ENCODE measurements at places on chromosomes 1 and 21.

DNA sequence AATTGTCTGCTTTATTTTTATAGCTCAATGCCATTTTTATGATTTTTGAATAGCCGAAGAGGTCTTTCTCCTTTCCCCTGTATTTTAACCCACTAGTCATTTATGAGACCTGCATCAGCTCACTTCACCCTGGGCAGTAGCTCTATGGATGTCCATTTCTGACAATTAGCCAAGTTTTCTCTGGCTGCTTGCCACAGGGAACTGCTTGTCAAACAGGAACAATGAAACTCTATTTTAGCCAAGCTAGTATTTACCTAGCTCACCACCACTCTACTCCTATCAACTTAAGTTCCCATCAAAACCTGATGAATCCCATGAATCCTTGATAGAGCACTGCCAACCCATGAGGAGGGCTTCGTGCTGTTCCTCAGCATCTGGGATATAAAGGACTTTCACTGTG is 406.7 kb downstream of the RWDD3 start:
- no peak for DNase-seq

DNA sequence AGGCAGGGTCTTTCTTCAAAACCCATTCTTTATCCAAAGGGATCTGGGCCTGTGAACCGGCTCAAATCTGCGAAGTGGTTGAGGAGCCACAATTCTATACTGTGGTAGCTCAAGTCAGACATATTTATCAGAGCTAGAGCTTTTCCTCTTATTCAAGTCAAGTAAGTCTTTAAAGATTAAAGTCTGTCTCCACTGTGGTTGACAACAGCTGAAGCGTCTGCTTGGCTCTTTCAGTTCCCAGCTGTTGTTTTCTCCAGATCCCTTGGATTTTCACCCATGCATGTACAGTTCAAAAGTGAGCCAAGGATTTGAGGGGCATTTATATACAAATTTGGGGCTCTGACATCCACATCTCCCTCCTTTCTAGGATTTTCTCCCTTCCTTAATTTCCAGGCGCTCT is 66.9 kb downstream of the C1orf185 start:
- no peak for DNase-seq

GRCh38 chr1:21496063-21496462 is 13.2 kb upstream of the ALPL start:
- no peak for DNase-seq

DNA sequence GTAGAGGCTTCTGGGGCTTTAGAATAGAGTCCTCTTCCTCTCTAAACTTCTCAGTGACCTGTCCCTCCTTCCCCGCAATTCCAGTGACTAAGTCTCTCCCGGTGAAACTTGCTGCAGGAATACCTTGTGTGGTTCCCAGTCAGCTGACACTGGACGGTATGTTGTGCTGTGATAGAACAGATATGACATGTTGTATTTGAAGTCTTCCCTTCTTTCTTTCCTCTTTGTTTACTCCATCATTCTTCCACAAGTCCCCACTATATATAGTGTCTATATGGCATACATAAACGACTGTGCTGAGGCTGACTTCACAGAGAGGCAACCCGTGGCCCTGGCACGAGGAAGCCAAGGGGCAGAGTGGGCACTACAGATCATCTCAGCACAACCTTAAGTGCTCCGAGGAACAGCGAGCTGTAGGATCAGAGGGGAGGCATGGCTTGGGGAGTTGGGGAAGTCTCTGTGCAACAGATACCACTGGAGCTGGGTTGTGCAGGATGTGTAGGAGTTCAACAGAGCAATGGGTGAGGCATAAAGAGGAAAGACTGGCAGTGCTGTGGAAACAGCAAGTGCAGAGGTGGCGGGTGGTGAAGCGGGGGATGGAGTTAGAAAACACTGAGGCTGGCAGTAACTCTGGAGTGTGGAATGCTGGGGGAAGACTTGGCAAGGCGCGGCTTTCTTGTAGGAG is 237.8 kb downstream of the TRABD2B start:
- DNase-seq: no peak

GRCh38 chr1:235659186-235659771 is 9.7 kb upstream of the GNG4 start:
- no peak for DNase-seq

DNA sequence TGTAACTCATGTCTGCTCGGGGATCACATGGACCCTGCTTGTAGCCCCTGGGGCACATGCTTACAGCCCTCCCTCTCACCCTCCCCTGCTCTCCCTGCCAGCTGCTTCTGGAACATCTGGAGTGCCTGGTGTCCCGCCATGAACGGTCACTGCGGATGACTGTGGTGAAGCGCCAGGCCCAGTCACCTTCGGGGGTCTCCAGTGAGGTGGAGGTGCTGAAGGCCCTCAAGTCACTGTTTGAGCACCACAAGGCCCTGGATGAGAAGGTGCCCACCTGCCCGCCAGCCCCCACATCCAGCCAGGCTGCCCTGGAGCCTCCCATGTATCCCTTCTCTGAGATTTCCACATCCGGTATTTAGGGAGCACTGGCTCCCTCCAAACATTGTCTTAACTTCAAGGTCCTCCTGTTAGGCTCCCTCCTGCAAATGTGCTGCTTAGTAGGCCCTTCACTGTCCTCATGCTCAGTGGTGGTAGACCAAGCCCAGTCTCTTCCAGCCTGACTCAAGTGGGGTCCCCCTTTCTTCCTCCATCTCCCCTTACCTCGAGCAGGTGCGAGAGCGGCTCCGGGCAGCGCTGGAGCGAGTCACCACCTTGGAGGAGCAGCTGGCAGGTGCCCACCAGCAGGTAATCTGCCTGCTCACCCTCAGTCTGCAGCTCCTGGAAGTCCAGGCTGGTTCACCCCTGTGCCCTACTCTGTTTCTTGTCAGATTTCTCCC is 17.7 kb downstream of the PPFIA4 start:
- no peak for DNase-seq

DNA sequence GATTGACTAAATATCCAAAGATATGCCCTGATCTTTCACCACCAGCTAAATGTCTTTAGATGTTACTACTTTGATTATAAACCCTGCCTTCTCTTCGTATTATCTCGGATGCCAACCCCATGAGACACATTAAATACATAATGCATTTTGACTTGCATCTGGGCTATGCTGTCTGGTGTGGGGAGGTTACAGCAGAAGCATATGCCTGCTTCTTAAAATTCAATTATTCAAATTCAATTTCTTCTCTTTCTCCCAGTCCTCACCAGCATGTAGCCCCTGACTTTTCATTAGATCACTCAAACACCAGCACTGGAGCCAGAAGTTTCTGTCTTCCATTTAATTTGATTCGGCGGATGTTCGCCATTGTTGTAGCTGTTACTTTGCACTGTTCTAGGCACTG is 360.7 kb upstream of the CAMK1G start:
- DNase-seq: no peak

GRCh38 chr1:82230667-82231066 is 429.9 kb downstream of the ADGRL2 start:
- no peak for DNase-seq

- no peak for DNase-seq
Measured at GRCh38 chr1:196160066-196160795, 448.0 kb downstream of the KCNT2 start.

- DNase-seq: no peak
Measured at GRCh38 chr1:94322696-94323095, 85.3 kb upstream of the ARHGAP29 start.

DNA sequence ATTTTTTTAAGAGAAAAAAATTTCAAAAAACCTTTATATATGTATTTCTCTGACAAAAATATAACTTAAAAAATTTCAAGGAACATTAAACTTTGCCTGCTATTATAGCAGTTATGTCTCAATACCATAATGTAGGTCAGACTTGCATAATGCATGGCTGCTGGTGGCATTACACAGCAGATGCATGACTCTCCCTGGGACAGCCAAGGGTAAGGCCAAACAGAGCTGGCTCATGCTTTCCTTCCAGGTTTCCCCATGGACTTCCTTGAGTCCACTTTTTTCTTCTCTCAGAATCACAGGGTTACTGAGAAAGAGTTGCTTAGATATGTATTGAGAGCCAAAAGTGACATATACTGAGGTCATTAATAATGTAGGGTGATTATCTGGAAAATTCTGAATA is 43.7 kb downstream of the RHOU start:
- DNase-seq: no peak

- no peak for DNase-seq
Measured at GRCh38 chr1:37948841-37949240, 2.0 kb upstream of the INPP5B start.

GRCh38 chr1:240683576-240683975 is 71.6 kb upstream of the GREM2 start:
- DNase-seq: no peak

- DNase-seq: no peak
Measured at GRCh38 chr1:223338811-223339746, 24.9 kb downstream of the SUSD4 start.

GRCh38 chr1:99601208-99601607 is 44.7 kb upstream of the PALMD start:
- no peak for DNase-seq

DNA sequence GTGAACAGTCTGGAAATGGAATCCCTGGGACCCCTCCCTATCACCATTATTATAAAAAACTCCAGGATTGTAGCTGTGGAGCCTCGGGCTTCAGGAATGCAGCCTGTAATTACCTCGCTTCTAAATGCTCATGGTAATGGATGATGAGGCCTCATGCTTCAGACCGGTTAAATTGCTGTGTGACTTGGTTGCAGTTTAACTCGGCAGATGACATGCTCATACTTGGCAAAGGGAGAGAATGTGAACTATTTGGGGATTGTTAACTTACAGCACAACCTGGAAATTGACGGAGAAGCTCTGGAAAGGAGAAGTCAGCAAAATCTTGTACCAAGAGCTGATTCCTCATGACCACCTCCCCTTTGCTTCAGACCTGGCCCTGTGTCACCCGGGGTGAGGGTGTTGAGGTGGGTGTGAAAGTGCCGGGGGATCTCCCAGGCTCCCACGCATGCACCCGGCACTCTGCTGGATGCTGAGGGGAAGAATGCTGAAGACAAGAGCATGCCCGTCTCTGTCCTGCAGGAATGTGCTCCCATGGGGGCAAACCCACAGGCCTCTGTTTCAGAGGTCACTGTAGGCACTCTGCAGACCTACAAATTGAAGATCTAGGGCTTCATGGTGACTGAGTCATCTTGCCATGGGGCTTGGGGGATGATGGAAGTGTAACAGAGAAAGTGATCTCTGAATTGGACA is 364.8 kb downstream of the RPS6KC1 start:
- DNase-seq: no peak

- no peak for DNase-seq
Measured at GRCh38 chr1:166869318-166870099, 6.6 kb downstream of the TADA1 start.

DNA sequence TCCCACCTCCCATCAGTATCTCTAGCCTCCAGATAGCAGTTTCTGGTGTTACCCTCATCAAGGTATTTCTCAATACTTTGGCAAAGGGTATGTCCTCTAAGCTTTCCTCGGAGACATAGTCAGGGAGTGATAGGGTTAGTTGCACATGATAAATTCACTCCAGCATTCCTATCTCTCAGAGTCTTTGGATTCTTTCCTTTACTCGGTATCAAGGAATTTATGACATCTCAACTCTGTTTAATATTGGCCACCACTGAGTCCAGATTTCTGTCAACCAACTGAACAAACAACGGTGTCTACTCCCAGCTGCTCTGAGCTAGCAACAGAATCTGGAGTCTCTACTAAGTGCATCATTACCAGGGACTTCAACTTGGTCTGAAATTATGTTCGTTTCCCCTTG is 233.4 kb downstream of the TM2D1 start:
- DNase-seq: no peak
